ENCODE measurements at places on chromosomes 6 and 20.

GRCh38 chr6:147823936-147824335 lies 315.4 kb downstream of the SAMD5 start:
- no peak for DNase-seq

GRCh38 chr6:169292338-169293124 lies 38.9 kb upstream of the THBS2 start:
- no peak for DNase-seq

DNA sequence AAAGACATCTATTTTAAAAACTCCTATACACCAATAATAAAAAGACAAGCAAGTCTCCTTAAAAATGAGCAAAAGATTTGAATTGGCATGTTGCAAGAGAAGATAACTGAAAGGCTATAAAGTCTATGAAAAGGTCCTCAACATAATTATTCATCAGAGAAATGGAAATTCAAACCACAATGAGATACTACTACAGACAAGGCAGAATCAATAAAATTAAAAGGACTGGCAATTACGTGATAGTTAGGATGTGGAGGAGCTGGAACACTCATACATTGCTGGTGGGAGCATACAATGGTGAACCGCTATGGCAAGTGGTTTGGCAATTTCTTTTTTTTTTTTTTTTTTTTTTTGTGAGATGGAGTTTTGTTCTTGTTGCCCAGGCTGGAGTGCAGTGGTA lies 43.8 kb upstream of the KIF13A start:
- no peak for DNase-seq

DNA sequence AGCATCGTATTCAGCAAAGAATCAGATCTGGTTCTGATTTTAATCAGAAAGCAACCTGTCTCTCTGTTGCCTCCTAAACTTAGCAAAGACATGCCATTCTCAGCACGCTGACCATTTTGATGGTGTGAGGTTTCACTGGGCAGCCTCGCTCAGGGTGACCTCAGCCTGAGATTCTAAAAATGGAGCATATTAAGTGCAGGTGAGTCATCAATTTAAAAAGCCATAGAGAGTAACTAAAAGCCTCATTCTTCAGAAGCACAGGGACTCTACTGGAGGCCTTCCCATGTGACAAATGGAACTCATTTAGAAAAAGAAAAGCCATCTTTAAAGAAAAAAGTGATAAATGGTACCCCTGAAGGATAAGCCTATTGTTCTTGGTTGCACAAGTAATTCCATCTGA lies 91.3 kb downstream of the FILIP1 start:
- DNase-seq: no peak

- no peak for DNase-seq
Observed at GRCh38 chr6:168451805-168452517, 11.0 kb downstream of the SMOC2 start.

DNA sequence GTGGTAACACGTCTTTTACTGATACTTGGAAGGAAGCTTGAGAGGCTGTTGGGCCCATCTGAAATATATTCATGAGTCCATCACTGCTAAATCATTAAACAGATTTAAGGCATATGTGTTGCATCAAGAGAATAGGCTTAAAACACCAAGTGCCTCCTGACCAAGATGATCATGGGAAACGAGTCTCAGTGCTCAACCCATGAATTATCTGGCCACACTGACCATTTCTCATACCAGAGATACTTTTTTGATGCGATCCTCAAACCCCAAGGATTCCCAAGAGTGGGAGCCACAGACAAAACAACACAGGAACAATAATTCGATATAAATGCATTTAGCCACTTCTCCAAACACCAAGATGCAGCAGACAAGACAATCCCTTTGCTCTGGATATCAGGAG lies 17.2 kb downstream of the HEY2 start:
- DNase-seq: no peak

GRCh38 chr6:47134476-47135189 lies 92.5 kb upstream of the ADGRF1 start:
- DNase-seq: no peak
